Amniotic stem cell (primary cell): ENCODE measurements at places on chromosomes 1 and 21.

DNA sequence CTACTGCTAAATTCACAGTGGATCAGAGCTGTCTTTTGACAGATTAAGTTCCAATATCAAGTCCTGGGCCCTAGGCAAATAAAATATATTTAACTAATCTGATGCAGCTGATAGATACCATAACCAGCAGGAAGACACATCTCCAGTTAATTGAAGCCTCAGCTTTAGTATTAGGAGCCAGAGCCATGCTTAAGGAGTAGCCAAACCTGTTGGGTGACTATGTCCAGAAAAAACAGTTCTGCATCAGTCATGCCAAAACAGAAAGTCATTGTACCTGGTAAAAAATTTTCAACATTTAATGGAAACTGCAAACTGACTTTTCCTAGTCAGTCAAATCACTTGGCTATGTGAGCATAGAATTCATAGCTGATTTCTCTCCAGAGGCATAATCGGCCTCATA is 200.5 kb upstream of the RUNX1 start:
- DNase-seq: no peak

GRCh38 chr21:35195232-35195631 is 146.1 kb upstream of the RUNX1 start:
- no peak for DNase-seq

DNA sequence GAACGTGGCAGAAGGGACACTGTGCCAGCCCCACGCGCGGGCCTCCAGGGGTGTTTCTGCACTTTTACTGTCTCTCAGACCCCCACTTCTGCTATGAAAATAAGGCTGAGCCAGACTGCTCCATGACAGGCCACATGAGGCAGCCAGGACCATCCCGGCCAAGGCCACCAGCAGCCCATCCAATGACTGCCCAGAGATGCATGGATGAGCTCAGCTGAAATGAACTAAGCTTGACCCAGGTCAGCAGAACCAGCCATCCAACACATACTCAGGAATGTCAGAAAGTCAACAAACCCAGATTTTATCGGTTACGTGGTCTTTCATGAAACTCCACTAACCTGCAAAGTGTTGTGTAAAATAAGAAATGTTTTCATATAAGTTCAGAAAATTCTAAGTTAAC is 51.2 kb downstream of the CCDC185 start:
- DNase-seq: no peak

- no peak for DNase-seq
Observed at GRCh38 chr1:96370757-96371156, 350.8 kb upstream of the PTBP2 start.

GRCh38 chr21:40270047-40270446 is 402.8 kb downstream of the PCP4 start:
- DNase-seq: no peak

DNA sequence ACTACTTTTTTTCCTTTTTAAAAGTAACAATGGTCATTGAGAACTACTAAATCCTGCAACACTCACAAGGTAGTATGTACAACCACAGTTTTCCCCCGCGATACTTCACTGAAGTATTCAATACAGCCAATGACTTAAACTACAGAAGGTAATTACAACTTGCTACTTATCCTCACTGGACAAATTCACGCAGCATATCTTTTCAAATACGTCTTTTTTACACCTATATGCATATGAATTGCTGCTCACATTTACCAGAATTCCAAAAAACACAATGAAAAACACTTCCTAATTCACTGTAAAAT is 12.4 kb downstream of the NRIP1 start:
- DNase-seq: no peak

DNA sequence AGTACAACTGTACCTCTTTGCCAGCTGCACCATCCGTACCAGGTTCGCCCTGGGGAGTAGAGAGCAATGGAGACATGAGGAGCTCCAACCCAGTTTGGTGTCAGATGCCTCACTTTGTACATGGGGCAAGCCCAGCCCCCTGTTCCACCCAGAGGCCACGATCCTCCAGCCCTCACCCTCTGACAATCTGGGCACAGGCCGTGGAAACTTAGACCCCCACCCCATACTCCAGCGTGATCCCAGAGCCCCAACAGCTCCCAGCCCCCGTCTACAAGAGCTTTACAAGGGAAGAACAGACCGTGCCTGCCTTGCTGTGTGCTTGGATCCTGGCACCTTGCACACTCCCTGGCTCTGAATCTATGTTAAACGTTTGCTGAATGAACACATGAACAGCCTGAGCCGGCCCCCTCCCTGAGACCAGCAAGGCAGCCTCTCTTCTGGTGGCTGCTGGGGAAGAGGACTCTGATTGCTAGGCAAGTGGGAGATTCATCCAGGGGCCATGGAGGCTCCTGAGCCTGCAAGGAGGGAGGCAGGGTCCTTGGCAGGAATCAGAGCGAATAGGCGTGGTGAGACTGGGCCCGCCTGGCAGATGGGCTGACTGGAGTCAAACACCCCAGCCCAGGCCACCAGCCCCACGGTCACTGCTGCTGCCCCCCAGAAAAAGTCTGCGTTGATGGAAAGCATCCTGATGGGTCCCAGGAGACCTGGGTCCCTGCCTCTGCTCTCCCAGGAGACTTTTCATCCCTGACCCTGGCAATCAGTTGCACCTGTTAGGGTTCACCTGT is 12.5 kb upstream of the PEF1 start:
- DNase-seq: no peak

- DNase-seq: no peak
Observed at GRCh38 chr21:43929217-43929971, 64.4 kb downstream of the AGPAT3 start.

- no peak for DNase-seq
Observed at GRCh38 chr1:14369526-14370213, 228.8 kb upstream of the KAZN start.

DNA sequence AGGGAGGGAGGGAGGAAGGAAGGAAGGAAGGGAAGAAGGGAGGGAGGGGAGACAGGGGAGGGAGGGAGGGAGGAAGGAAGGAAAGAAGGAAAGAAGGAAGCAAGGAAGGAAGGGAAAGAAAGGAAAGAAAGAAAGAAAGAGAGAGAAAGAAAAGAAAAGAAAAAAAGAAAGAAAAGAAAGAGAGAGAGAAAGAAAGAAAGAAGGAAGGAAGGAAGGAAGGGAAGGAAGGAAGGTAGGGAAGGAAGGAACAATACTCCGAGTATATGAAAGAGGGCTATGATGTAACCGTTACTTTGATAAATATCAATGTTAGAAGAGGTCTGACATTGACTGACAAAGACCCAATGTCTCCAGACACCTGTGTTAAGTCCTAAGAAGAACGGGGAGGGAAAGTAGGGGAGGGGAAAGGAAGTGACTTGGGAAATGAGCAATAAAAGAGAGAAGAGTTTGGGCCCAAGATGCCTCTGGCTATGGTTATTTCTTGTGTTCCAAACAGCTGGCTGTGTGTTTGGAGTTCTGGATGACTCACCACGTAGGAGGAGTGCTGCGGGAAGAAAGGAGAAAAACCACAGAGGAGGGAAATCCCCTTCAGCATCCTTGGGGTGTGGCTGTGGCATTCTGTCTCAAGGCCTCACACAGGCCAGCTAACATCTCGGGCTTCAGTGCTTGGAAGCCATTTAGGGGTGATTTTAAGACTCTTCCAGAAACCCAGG is 37.0 kb upstream of the RXRG start:
- DNase-seq: no peak

DNA sequence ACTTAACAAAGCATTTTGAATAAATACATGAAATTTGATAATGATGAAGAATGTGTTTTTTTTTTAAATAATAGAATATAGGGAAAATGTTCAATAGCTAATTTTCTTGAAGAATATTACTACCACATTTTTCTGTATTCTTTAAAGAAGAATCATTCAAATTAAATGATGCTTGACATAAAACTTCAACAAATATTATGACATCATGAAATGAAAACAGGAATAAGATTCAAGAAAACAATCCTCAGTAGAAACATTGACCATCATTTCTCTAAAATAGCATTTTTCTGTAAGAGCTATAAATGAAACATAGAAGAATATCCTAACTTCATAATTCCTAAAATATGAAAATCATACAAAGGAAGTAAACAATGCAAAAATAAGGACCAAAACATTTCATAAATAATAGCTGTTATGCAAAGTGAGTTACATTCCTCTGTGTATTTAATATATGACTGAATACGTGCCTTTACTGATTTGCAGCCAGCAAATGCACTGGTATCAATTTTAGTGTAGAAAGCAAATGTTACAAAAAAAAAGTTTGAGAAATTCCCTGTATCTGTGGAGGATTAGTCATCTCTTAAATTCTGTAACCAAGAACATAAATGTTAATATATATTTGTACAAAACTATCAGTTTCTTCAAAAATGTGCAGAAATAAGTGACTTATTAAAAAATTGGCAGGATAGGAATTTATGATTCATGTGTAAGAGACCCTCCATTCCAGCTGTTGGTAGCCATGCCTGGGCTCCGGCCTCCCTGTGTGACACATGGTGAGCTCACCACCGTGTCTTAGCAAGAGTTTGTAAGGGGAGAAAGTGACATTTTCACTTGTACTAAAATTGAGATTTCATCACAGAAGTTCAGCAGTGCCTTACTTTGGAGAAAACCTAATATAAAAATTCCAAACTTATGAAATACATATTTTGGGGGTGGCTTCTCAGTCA is 15.0 kb upstream of the PTPN14 start:
- peak; percentile 68 for DNase-seq
